ENCODE measurements at places on chromosomes 7 and 10.

DNA sequence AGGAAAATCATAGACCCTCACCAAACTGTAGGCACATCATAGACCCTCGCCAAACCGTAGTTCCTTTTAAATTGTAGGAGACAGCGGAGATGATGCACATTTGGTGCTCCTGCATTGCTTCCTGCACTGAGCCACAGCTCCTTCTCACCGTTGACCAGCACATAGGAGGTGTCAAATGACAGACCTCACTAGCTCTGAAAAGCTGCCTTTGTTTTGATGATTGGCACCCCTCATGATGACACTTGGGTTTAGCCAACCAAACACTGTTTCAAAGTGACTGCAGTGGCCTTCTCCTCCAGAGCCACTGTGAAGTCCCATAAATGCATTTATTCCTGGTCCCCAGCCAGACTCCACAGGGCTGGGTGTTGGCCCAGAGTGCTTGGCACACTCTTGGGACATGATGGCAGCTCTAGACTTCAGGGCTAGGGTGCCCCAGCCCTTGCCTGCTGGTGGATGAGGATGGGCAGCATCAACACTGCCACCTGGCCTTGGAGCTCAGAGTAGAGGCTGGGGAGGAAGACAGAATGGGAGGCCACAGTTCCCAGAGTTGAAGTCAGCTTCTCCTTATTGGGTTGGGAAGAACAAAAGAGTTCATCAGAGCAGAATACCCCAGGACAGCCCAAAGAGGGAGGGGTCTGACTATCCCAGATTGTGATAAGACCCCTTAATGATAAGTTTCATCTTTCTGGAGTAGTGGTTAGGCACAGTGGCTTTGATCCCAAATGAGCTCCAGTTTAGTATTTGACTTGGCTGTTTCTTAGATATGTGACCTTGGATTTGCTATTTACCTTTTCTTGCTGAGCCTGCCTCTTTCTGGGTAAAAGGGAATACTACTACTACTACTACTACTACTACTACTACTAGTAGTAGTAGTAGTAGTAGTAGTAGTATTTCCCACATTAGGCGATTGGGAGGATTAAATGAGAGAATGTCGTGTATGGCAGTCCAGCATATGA, 75.3 kb downstream of the MTPN start:
- no peak for DNase-seq

DNA sequence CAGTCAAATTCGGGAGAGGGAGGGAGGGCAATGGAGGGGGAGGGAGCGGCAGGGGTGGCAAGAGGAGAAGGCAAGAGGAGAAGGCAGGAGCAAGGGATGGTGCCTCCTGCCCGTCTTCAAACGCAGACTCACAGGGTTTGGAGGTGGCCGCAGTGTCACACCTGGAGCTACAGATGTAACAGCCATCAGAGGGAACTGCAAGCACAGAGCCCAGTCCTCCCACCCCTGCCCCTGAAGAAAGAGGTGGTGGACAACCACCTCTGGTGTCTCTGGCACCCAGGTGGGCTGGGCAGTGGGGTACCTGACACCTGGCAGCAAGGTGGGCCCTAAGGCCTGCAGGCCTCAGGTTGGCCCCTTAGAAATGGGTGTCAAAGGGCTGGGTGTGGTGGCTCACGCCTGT, 67.0 kb upstream of the SDK1 start:
- no peak for DNase-seq

- no peak for DNase-seq
These were observed 5.6 kb downstream of the TMEM229A start for GRCh38 chr7:124027236-124027635.

DNA sequence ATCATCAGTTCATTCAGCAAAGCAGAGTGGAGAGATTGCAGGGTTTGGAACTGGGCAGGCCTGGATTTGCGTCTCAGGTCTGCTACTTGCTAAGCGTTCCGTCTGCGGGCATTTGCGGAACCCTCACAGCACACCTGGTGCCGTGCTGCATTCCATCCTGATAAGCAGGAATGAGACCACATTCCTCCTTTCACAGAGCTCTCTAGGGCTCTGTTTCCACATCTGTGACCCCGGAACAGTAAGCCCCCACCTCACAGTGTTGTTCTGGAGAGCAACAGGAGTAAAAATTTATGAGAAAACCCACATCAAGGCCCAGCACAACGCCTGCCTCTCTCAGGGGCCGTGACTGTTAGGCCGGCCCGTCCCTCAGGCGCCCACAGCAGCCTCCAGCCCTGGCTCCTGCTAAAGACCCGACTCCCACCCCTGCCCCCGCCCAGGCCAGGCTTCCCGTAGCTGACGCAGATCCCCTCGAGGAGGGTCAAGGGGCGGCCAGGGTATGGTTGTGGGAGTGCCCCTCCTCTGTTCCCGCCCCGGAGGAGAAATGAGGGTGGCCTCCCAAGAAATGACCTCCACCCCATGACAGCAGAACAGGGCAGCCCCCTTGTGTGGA, 128.9 kb downstream of the RGS10 start:
- DNase-seq: no peak

GRCh38 chr7:148201992-148202391, 388.6 kb upstream of the C7orf33 start:
- DNase-seq: no peak

DNA sequence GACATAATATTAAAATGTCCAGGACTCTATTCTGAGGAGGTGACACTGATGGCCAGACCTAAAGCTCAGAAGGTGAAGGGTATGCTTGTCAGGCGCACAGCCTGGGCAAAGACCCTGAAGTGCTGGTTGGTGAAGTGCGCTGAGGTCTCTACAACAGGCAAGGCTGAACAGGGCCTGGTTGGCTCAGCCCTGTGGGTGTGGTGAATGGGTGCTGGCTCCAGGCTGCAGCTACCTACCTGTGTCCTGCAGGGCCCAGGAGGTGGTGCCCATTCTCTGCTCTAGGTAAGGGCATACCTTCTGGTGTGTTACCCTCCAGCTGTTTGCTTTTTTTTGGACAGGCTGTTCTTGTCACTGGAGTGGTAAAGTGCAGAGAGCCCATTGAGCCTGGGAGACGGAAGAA, 85.1 kb downstream of the RAMP3 start:
- no peak for DNase-seq

GRCh38 chr10:12588091-12588860, 238.9 kb downstream of the CAMK1D start:
- DNase-seq: no peak

GRCh38 chr7:73921623-73922528, 60.9 kb downstream of the TMEM270 start:
- no peak for DNase-seq

GRCh38 chr7:55571511-55572377, 558 bp downstream of the VOPP1 start:
- DNase-seq: no peak

GRCh38 chr7:129334473-129334872, 99.8 kb upstream of the STRIP2 start:
- no peak for DNase-seq

Data from stimulated activated CD4-positive, alpha-beta T cell treated with anti-CD3 and anti-CD28 coated beads, Interleukin-1b, Interleukin-23, amount 100 ng/mL, for 1 hour (primary cell).